ENCODE measurements at places on chromosomes 7 and 10.

DNA sequence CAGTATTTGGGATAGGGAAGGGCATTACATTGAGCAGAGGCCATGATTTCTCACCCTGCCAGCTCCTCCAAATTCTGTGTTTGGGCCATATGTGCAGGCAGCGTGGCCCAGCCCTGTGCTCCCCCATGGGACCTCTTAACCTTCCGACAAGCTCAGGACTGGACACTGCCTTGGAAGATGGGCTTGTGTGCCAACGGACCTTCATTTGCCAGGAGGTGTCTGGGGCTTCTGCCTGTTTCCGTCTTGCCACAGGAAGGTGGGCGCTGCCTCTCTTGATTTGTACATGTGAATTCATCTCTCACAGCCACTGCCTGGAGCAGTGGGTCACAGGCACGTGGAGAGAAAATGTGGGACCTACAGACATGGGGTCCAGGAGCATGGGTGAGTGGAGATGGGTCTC, 272.6 kb downstream of the CCSER2 start:
- DNase-seq: peak; percentile 80

DNA sequence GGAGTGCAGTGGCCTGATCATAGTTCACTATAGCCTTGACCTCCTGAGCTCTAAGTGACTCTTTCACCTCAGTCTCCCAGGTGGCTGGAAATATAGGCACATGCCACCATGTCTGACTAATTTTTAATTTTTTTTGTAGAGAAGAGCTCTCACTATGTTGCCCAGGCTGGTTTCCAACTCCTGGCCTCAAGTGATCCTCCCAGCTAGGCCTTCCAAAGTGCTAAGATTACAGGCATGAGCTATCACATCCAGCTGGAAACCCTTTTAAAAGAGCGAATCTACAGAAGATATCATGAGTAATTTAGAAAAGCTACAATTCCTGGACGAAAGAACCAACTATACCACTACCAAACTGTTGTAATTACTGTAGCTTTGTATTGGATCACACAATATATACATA, 394.4 kb upstream of the AUTS2 start:
- peak; percentile 15 for DNase-seq

DNA sequence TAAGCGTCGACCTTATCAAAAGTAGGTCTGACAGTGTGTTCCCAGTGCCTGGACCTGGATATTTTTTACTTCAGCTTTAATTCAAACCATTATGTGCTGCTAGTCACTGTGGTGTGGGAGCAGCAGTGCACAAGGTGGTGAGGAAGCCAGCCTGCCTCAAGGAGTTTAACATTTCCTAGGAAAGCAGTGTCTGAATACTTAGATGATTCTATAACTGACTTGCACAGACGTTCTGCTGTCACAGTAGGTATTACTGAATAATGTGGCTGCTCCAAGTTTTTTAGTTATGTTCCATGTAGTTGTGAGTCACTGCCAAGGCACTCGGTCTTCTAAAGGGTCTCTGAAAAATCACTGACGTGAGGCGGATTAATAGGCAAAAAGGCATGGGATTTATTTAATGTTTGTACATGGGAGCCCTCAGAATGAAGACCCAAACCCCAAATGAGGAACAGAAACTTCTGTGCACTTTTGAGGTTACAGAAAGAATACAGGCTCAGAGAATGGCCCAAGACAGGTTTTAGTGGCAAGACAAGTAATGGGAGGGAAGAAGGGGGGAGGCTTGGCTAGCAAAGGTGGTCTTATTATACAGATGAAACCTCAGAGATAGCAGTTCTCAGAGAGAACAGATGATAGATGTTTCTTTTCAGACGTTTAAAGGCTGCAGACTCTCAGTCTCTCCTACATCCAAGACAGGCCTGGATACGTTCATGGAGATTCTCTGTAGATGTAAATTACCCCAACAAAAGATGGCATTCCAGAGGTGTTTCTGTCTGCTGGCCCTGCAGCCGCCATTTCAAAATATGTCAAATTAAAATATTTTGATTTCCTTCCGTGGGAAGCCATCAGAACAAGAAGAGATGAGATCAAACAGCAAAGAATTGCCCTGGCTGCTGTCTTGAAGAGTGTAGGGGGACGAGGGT, 209.3 kb downstream of the SDK1 start:
- no peak for DNase-seq

DNA sequence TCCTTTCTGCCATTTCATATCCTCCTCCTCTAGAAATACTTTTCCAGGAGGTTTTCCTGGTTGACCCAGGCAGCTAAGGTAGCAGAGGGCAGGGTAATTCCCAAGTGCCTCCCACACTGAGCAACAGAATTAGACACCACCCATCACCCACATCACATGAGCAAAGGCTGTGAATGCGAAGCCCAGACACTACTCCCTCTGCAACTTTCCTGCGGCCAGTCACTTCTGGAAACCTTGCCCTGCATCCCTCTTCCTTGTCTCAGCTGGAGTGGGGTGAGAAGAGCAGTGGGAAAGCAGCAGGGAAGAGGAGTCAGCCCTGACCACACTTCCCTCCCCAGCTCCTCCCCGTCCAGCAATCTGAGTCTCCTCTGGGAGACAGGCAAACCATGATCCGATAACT, 15.2 kb downstream of the TMEM176B start:
- DNase-seq: no peak

GRCh38 chr10:9227679-9228365, 1173.3 kb downstream of the GATA3 start:
- DNase-seq: no peak

GRCh38 chr7:158077934-158078910, 509.4 kb downstream of the PTPRN2 start:
- no peak for DNase-seq

DNA sequence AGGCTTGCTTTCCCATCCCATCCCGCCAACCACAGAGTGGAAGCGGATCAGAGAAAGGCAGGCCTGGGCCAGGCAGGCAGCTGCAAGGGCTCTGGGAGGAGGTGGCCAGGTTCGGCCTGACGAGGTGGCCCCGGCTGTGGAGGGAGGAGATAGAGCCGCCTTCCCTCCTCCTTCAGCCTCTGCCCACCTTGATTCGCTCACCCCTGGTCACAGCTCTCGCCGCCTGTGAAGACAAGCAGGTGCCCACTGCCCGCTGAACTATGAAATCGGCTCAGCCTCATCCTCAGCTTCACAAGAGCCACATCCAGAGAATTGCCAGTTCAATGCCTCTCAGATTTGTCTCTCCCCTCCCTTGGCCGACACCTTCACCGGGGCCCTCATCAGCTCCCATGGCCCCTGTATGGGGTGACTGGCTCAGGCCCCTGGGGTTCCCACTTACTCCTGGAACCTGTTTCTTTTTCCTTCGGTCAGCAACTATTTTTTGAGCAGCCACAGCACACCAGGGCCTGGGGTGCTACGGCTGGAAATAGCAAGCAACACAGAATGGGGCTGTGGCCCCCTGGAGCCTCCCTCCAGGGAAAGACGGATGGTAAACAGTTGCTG, 80.0 kb upstream of the CHST15 start:
- peak; percentile 80 for DNase-seq

GRCh38 chr7:35878351-35878750, 77.5 kb downstream of the SEPTIN7 start:
- no peak for DNase-seq

DNA sequence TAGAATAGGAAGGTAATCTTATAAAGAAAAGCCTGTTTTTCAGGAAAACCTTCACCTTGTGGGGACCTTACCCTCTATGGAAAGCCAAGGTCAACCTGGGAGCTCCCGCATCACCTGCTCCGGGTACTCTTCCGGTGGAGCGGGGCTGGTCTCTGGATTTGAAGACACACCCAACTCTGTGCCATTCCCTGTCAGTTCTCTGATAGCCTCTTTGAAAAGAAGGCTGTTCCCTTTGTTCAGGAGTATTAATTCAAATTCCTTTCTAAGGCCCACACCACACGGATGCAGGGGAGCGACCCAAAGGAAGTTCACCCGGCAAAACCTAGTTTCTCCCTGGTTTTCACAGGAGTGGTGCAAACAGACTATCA, 10.7 kb downstream of the CTBP2 start:
- no peak for DNase-seq

DNA sequence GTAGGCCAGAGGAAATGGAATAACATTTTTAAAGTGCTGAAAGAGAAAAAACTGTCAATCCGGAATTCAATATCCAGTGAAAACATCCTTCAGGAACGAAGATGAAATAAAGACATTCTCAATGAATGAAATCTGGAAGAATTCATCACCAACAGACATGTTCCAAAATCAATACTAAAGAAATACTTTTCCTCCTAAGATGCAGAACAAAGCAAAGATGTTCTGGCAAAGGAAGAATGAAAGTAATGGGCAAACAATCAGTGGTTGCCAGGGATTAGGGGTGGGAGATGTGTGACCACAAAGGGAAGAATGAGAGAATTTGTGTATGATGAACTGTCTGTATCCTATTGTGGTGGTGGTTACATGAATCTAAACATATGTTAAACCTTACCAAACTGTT, 52.8 kb upstream of the EEPD1 start:
- no peak for DNase-seq

GRCh38 chr10:18073314-18073713, 66.9 kb upstream of the CACNB2 start:
- DNase-seq: no peak

GRCh38 chr7:120794106-120794729, 63.7 kb downstream of the TSPAN12 start:
- no peak for DNase-seq

- no peak for DNase-seq
Observed at GRCh38 chr10:128540128-128540762, 414.0 kb upstream of the MKI67 start.

- no peak for DNase-seq
Observed at GRCh38 chr10:79244068-79244442, 103.2 kb upstream of the PPIF start.

GRCh38 chr7:41825927-41826480, 123.1 kb upstream of the INHBA start:
- DNase-seq: no peak

DNA sequence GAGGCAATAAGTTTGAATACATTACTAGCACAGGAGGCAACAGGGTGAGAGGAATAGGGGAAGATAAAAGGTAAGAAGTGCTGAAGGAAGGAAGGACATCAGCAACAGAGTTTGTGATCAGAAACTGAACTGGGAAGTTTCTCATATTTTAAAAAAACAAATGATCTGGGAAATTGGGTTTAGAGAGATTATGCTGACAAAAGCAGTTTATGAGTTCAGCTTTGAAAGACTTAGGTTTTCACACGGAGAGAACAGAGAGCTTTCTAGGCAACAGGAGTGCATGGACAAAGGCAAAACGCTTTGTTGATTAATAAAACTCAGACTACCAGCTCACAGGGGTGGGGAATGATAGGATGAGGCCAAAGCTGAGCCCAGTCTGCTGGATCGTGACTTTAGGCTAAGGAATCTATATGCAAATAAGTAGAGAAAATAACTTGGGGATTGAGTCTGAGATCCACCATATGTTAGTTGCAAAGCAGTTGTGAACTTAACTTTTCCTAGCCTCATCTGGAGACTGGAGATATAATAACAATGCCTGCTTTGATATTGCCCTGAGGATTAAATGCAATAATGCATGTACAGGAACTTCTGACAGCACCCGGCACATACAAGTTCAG, 4.2 kb downstream of the OSBPL3 start:
- no peak for DNase-seq

GRCh38 chr10:76681153-76681552, 956.5 kb downstream of the KCNMA1 start:
- no peak for DNase-seq

DNA sequence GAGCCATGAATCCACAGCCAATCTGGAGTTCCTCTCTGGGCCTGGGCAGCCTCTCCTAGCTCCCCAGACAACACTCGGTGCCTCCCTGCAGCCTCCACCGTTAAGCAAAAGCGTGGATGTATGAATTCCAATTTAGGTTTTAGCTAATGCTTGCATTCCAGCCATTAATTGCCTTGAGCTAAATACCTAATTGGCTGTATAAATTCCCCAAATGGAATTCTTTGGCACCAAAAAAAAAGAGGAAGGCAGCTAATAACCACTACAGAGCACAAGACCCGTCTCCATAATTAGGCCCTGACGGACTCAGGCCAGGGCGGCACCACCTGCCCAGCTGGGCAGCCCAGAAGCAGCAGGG, 140.5 kb downstream of the PTPRN2 start:
- DNase-seq: no peak

DNA sequence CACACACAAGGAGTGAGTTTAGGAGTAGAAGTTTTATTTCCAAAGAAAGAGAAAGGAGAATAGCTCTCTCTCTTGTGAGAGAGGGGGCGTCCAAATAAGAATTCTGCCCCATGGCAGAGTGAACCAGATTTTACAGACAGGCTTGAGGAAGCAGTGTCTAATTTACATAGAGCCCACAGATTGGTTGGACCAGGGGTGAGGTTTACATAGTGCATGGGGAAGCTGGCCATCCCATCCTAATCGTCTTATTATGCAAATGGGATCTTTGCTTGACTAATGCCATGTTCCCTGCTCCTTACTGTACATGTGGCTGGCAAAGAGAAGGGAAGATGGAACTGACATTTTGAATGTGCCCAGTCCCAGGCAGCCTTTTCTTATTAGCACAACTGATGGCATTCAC, 60.0 kb upstream of the ACSM6 start:
- DNase-seq: no peak

GRCh38 chr7:135193615-135194081, 17.7 kb downstream of the WDR91 start:
- no peak for DNase-seq

DNA sequence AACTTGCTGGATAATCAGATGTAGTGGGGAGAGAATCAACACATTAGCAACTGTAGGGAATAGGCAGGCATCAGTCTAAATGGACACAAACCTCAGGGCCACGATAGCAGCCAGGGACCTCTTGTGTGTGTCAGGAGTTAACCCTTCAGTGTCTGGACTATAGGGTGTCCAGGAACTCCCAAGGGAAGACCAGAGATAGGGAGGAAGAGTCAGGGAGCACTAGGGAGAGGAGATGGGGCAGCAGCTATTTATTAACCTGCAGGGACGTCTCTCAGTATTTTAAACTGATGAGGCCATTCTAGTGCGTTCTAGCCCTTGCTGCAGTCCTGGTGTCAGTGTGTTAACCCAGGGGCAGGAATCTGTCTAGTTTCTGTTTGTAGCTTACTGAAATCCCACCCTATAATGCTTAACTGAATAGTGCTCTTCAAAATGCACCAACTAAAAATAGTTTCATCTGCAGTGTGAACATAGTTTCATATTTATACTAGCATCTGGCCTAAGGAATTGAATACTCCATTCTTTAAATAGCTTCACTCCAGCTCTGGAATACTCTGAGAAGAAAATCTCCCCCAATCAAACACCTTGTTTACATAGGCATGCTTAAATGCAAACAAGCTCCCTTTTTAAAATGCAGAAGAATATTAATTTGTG, 62.7 kb downstream of the ARID5B start:
- no peak for DNase-seq

DNA sequence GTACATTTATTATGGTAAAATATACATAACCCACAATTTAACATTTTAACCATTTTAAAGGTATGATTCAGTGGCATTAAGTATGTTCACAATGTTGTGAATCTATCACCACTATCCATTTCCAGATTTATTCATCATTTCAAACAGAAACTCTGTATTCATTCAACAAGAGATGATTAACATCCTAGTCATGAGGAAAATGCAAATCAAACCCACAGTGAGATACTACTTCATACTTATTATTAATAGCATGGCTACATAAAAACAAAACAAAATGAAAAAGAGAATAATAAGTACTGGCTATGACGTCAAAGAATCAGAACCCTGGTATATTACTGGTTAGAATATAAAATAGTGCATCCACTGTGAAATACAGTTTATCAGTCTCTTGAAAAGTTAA, 386.6 kb upstream of the POM121L12 start:
- DNase-seq: no peak

GRCh38 chr10:34609287-34609940, 205.7 kb downstream of the PARD3 start:
- DNase-seq: no peak

Data from osteocyte (in vitro differentiated cells).